ENCODE measurements at places on chromosomes 5 and 9.

DNA sequence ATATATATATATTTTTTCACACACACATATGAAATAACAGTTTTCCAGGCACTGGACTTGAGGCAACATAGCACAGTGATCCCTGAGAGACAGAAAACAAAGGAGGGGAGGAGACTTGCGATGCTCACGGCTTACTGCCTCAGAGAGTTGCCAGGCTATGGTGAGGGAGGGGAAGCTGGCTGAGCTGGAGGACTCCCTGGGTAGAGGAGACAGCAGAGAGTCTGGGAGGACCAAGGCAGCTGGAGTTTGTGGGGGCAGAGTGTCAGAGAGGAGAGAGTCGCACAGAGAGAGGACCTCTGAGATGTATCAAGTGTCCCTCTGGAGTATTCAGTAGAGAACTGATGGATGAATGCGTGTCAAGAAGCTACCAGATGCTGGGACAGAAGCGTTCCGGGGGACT, 23.1 kb upstream of the QSOX2 start:
- no peak for DNase-seq

- DNase-seq = no peak
Observed at GRCh38 chr9:91428927-91429351, 5.3 kb upstream of the NFIL3 start.

GRCh38 chr5:135490245-135491037, 38.3 kb upstream of the TIFAB start:
- no peak for DNase-seq

GRCh38 chr9:107751567-107752210, 262.1 kb upstream of the KLF4 start:
- DNase-seq = no peak

DNA sequence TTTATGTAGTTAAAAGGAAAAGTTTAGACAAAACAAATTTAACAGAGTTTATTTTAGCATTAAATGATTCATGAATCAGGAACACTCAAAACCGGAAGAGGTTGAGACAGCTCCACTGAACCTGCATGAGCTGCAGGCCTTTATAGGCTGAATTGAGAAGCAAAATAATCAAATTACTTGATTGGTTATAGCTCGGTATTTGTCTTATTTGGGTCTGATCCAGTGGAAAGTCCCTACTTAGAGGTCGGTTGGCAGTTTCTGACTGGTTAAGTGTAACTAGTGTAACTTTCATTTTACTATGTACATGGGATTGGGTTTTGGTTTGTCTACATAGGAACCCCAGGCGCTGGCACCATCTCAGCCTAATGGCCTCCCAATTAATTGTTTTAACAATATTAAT, 74.1 kb upstream of the PIK3R1 start:
- no peak for DNase-seq

- DNase-seq = no peak
Observed at GRCh38 chr9:133387680-133388079, 11.5 kb downstream of the STKLD1 start.

DNA sequence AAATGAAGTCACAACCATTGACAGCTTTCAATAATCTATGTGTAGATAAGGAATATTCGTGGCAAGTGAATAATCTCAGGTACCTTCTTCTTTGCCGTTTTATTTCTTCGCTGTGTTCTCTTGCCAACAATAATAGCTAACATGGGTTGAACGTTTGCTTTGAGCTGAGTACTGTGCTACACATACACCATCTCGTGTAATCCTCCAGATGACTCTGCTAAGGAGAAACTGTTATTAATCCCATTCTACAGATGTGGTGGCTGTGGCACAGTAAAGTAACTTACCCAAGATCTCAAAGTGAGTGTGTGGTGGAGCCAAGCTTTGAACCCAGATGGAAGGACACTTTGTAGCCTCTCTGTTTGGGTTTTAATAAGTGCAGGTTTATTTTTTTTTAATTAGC, 179.7 kb downstream of the C9orf152 start:
- no peak for DNase-seq

- no peak for DNase-seq
Observed at GRCh38 chr5:43007246-43007910, 32.7 kb downstream of the ANXA2R start.

DNA sequence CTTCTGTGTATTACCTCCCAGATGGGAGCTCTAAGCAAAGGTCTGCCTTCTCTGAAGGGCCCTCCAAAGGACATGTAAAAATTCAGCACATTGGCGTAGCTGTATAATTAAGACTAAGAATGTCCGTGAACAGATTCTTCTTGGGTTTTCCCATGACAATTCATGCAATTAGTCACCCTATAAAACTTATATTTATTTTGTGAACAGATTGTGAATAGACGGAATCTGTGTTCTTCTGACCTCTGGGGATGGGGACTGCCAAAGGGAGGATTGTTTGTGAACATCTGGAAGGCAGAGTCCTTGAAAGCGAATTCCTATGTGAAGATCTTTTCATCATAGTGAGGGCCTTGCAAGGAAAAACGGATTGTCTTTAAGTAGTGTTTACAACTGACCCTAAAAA, 111.3 kb downstream of the EGFLAM start:
- no peak for DNase-seq

Measured in cortex of kidney (tissue), 1 donor.